Activated T-helper 1 cell treated with anti-CD3 and anti-CD28 coated beads, Interleukin-2, amount 50 U/mL, for 16 hours (primary cell): ENCODE measurements at places on chromosomes 2 and 18.

DNA sequence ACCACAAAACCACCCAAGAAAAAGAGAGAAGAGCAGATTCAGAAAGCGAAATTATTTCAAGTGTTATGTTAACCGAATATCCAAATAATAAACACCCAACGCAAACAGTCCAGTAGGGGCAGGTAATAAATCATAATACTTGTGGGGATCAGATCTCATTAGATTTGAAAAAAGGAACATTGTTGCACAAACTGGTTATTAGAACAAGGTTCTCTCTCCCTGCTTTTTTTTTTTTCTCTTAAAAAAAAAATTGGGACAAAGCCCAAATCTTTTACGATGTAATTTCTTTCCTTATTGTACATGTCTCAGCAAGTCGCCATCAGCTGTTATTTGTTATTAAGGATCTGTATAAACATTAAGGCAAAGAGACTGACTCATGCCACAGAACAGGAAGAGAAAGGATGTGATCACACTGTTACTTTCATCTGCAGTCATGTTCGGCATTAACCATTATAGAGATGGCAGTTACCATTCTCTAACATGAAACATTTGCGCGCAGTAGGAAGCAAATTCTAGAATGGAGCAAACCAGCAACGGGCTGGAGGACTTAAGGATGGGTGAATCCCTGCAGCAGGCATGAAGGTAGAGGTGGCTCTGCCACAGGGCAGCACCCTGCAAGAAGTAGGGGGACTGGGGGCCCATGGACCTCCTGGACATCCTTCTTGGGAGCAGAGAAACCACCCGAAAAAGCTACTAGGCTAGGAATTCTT, 42.0 kb downstream of the EPHA4 start:
- no peak for DNase-seq

DNA sequence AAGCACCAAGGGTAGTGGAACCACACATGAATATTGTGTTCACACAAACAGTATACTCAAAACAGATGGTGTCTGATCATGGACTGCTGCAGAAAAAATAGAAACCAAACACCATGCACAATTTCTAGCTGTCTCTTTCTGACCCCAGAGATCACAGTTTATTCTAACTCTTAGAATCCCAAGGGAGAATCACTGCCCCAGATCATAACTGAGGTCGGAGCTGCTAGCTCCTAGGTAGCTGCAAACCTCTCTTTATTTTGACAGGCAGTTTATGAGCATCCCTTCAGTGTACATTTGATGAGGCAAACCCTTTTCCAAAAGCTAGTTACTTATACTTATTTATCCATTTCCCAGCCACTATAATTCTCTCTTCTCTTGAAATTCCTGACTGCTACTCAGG, 439.1 kb upstream of the HNMT start:
- no peak for DNase-seq

DNA sequence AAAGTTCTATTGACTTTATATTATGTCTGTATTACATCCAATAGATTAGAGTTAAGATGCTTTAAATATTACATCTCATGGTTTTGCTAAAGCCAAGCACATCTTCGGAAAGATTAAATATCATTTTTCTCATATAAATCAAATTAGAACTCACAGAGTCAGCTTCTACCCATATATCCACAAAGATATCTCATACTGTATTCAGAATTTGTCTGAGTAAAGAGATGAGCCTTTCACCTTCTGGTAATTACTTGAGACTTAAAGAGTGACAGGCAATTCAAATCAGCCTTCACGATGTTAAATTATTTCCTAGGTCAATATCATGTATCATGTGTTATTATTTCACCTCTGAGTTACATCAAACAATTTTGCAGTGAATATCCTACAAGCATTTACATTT, 13.0 kb downstream of the CCDC178 start:
- DNase-seq = no peak

DNA sequence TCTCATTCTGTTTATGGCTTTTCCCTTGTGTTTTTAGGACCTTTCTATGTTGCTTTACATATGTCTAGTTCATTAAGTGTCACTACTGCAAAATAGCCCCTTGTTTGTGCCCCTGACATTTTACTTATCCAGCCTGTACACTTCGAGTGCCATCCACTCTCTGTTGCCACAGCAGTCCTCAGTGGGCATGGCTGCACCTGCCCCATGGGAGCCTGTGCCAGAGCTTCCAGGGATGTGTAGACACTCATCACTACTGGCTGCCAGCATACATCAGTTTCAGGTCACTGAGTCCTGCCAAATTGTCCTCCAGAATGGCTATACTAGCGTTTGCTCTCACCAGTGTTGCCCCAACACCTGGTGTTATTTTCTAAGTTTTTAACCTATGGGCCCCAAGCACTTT, 80.4 kb downstream of the ARMC9 start:
- DNase-seq = no peak

DNA sequence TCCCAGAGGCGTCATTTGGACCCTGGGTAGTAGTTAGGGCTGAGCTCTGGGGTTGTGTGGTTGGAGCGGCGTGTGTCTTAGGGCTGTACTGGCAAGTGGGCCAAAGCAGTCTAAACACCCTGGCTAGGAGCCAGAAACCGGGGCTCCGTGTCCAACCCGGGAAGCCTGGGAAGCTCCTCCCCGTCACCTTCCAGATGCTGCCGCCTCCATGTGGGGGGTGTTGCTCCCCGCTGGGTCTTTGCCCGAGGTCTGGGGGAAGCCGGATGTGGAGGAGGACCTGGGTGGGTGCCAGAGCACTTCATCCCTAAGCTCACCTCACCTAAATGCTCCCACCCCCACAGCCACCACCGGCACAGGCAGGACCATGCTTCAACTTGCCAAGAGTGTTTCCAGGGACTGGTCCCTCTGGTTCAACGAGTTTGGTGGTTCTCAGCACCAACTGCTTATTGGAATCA, 25.4 kb downstream of the TET3 start:
- DNase-seq = no peak

GRCh38 chr2:694906-695510, 17.8 kb upstream of the TMEM18 start:
- no peak for DNase-seq

DNA sequence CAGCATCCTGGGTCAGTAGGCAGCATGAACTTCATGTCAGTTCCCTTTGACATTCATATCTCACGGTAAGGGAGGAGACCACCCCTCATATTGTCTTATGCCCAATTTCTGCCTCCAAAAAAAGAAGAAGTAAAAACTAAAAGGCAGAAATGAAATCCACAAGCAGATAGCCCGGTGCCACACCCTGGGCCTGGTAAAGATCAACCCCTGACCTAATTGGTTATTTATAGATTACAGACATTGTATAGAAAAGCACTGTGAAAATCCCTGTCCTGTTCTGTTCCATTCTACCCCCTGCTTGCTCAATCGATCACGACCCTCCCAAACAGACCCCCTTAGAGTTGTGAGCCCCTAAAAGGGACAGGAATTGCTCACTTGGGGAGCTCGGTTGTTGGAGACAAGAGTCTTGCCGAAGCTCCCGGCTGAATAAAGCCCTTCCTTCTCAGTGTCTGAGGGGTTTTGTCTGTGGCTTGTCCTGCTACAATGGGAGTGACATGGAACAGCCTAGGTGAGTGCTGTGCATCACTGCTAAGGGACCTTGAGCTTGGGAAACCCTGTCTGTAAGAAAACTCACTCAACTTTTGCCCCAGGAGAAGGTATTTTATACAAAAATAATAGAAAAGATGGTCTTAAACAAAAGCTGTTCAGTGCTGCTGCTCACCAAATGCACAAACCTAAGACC, 11.1 kb downstream of the NDUFV2 start:
- no peak for DNase-seq

DNA sequence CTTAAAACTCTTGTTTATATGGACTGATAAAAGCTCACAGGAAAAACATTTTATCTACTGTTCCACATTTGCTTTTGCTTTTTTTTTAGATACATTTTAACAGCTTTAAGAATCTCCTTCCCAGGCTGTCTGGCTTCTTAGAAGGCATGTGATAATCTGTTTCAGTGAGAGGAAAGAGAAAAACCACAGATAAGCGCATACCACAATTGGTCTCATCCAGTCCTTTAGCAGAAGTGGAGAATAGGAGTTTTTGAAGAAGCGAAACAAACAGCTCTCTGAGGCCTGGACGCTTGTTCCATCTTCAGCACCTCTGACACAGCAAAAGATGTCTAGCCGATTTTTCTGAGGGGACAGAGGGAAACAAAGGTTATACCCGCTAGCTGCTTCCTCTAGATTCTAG, 37.6 kb downstream of the RMC1 start:
- no peak for DNase-seq

DNA sequence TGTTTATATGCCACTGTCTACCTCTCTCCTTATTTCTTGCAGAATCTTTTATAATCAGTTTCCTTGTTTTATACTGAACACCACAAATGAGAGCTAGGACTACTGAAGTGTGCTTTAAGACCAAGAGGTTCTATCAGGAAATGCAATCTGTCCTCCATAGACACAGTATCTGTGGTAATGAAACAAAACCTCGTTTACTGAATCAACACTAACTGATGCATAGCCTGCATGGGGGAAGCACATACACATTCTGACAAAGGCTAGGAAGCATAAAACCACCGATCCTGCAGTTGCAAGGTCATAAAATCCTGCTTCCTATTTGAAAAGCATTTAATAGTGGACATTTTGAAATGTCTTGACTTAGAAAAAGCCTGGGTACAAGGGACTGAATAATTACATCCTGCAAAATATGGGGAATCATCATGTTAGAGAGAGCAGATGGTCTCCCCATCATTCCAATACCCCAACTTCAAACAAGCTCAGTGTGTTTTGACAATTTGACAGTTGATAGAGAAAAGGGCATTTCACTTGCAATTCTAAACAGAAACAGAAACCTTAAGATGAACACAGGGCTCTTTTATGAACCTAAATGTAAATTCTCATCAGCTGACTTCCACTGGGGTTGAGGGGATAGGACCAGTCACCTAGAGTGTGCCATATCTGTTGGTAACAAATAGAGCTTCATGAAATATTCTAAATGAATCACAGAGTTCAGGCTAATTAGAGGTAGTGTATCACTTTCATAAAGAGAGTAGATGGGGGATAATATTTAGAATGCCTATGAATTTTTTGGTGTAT, 1845.6 kb upstream of the PIK3C3 start:
- no peak for DNase-seq

- no peak for DNase-seq
Measured at GRCh38 chr18:23712445-23712844, 23.2 kb downstream of the LAMA3 start.

DNA sequence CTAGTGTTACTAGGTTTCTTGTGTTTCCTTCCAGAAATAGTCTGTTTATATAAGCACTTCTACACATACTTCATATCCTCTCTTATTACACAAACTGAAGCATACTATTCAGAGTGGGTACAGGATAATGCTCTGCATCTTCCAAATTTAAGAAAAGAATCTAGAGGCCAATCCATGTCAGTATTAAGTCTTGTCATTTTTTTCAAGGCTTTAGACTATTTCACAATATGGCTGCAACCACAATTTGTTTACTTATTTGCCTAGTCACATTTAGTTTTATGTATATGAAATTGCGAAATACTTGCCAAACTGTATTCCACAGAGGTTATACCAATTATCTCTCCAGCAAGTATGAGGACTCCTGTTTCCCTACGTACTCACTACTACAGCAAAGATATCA, 27.9 kb downstream of the IWS1 start:
- no peak for DNase-seq

GRCh38 chr2:1782514-1782913, 38.2 kb upstream of the PXDN start:
- no peak for DNase-seq

DNA sequence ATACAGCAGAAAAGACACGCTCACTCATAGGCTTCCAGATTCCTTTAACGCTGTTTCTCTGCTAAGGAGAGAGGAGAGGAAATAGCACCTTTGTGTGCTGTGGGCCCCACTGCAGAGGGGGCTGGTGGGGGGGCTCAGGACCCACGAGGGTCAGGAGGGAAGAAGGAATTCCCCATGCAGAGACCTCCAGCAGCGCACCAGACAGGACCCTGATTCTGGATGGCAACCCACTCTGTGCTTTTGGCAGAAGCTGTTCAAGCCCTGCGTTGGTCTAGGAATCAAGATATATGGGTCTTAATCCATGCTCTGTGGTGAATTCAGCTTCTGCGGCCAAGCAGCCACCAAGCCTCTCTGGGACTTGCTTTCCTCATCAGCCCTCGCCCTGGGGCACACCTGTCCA, 31.0 kb downstream of the MYCN start:
- DNase-seq = no peak

DNA sequence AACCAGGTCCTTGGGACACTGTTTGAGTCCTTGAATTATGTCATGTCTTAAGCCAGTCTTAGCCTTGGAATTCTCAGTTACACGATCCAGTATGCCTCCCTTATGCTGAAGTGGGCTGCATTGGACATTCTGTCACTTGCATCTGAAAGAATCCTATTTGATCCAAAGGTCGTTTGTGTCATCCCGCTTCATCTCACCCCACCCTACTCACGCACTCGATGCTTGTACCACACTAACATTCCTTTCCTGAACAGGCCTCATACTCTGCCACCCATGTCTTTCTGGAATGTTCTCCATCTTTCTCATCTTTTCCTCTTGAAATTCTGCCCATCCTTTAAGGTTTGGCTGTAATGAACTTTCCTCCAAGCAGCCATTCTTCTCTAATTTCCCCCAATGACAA, 27.9 kb upstream of the ZFP36L2 start:
- no peak for DNase-seq

DNA sequence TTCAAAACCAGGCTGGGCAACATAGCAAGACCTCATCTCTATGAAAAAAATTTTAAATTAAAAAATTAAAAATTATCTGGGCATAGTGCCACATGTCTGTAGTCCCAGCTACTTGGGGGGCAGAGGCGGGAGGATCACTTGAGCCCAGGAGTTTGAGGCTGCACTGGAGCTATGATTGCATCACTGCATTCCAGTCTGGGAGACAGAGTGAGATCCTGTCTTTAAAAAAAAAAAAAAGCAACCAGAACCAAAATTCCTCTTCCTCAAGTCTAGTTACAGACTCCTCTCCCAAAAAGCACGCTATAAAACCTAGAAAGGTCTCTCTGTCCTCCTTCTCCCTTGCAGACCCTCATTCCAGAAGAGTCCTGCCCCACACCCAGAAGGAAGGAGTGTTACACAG, 23.9 kb downstream of the TNFAIP6 start:
- no peak for DNase-seq

GRCh38 chr18:26181343-26181826, 44.9 kb upstream of the TAF4B start:
- no peak for DNase-seq

- DNase-seq = no peak
Measured at GRCh38 chr18:8943900-8944870, 158.3 kb upstream of the NDUFV2 start.

DNA sequence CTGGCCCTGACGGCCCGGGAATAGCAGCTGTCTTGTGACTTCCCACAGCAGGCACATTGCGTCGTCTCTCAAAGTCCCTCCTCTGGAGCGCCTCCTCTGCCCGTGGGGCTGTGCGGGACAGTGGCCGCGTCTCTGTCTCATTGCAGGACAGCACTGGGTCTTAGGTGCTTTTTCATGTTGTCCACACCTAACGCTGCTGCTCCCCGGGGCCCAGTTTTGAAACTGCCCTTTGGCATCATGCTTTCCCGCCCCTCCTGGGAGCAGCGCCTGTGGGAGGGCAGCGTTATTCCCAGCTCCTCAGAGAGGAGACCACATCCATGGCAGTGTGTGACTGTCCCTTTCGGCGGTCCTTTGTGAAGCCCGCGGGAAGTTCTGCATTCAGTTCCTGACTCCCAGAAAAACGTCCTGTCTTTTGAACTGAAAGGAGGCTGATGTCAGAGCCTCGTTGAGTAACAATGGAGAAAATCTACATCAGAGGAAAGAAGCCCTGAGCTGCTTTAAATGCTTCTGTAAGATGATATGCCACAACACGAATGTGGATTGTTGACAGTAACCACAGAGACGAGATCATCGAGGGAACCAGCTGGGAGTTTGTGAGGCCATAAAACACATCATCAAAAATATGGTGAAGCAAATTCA, 226.0 kb downstream of the FAM210A start:
- DNase-seq = no peak
